Suppressor macrophage treated with lipopolysaccharide for 1 hour (primary cell): ENCODE measurements at places on chromosomes 11 and 22.

DNA sequence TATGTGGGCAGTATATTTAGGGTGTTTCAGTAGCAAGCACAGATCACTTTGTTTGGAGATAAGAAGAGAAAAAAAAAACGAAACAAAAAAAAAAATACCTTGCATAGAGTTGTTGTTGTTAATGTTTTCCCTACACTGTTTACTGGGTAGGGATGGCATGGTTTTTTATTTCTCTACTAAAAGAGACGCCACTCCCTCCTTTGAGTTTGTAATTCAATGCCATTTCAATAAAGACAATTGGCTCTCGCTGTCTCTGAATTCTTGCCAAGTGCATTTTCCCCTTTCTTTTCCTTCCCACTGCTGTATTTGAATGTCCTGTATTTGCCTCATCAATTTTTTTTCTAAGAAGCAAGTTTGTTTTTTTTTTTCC lies 213.9 kb upstream of the UBASH3B start:
- no peak for DNase-seq

- DNase-seq, result no peak
These were observed 24.0 kb downstream of the LMO1 start for GRCh38 chr11:8239536-8240228.

DNA sequence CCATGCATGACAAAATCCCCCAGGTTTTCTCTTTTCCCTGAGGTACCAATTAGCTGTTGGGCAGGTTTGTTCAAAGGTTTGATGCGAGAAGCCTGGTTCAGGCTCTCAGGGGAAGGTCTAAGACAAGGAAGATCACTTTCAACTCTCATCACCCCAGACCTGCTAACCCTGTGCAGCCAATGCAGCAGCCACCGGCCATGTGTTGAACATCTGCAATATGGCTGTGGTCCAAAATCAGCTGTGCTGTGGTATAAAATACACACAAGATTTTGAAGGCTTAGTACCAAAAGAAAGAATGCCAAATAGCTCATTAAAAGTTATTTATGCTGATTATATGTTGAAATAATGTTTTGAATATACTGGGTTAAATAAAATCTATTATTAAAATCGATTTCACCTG lies 58.5 kb downstream of the SMCO4 start:
- DNase-seq, result peak; percentile 3

DNA sequence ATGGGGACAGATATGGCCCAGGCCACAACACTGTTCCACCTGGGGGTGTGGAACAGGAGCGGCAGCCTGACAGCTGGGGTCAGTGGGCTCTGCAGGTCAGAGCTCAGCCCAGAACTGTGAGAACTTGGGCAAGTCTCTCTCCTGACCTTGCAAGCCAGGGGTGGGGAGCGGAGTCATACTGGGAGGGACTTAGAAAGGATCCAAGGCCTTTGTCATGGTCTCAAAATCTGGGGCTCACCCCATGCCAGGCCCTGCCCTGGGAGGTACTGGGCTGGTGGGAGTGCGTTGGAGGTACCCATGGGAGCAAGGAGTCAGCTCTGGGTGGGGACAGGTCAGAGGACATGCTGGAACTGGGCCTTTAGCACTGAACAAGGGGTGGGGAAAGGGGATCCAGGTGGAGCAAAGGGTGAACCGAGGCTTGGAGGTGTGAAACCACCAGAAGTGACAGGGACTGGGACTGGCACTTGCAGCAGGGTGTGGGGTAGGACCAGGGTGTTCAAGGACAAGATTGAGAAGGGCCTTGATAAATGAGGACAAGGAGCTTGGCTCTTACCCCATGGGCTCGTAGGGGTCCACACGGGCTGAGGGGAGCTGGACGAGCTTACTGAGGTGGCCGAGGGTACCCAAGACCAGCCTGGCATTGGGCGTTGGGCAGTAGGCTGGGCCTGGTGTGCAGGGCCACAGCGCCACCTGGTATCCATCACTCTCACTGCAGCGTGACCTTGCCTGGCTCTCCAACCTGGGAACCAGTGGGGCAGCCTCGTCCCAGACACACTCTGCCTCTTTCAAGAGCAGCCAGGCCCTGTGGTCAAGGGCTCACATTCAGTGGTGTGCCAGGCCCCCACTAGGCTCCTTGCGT lies 7.4 kb upstream of the PMM1 start:
- DNase-seq, result peak; percentile 46

DNA sequence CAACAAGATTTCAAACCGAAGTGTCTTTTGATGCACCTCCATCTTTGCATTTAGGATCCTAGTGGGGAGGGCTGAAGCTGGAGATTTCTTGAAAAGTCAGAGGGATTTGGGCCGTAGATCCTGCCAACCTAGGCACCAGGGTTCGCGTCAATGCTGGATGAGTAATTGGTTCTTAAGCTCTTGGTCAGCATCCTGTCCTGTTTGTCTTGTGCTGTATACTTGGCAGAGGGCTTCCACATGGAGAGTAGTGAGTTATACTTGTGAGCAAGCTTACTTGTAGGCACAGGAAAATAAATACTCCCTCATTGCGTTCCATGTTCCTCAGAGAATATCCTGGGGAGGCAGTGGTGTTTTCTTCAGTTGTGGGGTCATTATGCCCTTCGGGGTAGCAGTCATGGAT lies 12.6 kb downstream of the INSC start:
- DNase-seq, result no peak

DNA sequence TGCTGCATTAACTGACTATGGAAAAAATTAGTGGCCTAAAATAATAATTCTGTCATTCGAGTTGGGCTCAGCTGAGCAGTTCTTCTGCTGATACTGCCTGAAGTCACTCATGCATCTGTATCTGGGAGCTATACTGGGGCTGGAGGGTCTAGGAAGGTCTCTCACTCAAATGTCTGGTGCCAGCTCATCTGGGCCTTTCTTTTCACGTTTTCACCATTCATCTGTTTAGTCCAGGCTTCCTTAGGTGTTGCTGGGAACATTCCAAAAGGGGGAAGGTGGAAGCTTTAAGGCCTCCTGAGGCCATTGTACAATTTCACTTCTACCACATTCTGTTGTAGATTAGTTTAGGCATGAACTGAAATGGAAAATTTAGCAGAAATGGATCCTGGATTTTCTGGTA lies 28.0 kb downstream of the YAP1 start:
- DNase-seq, result no peak

DNA sequence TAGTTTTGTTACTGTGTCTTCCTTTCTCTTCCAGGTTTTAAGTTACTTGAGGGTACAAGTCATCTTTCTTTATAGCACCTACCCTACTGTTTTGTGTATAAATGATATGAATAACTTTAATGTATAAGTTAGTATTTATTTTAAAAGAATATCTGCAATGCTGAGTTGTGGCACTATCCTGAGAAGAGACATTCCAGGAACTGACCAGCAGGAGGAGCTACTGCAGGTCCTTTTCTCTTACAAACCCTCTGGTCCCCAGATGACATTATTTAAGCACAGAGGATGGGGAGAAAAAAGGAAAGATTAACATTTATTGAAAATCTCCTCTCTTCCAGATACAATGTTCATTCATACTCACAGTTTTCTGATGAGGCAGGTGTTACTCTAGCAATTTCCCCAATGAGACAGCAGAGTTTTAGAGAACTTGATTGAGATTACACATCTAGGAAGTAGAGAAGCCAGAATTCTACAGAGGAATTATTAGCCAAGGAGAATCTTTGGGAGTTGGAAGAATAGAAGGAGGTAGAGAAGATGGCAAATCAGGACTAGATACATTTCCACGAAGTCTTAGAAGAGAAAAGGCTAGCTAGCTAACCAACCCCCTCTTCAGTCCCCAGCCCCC lies 541.2 kb upstream of the API5 start:
- DNase-seq, result peak; percentile 36

GRCh38 chr22:43553451-43554258 lies 141.8 kb downstream of the MPPED1 start:
- DNase-seq, result no peak

- DNase-seq, result no peak
These were observed 45.1 kb upstream of the DEUP1 start for GRCh38 chr11:93285430-93285829.

DNA sequence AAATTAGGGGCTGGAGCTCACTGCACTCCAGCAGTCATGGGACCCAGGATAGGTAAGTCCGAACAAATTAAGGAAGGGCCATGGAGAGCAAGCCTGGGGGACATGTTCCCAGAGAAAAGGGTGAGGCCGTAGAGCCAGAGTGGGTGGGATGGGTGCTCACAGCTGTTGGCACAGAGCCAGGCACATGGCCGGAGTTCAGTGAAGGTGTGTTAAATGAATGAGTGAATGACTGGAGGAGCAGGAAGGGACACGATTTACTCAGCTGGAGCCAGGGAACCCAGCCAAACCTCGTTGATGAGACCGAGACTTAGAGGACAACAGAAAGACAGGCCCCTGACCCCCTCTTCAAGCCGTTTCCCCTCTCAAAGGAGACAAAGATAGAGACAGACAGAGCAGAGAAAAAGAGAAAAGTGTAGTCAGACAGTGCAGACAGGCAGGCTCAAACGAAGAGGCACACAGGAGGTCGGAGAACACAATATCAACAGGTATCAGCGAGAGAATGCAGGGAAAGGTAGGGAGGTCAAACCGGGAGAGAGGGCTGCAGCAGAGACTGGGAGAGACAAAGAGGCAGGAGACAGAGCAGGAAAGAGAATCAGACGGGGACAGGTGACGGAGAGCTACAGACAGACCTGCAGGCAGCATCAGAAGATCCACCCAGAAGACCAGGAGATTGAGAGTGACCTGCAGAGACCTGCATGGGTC lies 590 bp downstream of the SLCO2B1 start:
- no peak for DNase-seq

- no peak for DNase-seq
These were observed 59.0 kb downstream of the MYH9 start for GRCh38 chr22:36328635-36329253.

DNA sequence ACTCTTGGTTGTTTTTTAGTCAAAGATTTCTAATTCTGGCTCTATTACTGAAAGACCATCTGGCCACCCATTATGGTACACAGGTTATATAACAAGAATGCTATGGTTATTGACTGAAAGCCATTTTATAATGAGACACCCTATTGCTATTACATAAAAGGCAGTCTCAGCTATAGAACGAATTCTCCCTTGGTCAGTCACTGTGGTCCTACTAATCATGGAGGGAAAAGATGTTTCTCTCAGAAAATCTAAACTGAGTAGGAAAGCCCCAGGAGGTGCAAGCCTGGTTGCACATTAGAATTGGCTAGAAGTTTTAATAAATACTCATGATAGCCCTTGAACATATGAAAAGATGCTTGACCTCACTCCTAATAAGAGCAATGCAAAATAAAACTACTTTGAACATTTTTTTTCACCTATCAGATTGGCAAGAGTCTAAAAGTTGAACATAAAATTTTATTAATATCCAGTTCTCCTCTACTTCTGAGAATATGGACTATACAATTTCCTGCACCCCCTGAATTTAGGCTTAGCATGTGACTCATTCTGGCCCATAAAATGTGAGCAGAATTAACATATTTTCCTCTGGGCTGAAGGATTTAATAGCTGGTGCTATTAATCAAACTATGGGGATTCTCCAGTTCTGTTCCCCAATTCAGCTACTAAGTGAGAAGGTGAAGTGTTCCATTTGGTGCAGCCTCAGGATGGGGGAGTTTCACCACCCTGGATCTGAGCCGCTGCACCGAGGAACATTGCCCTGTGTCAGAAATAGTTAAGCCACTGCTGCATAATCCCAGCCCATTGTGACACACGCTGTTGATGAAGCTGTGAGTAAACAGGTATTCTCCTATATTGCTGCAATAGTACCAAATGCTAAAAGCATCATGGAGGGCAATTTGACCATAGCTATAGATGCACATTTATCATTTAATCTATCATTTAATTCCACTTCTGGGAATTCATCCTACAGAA lies 11.5 kb upstream of the CRKL start:
- DNase-seq, result no peak

DNA sequence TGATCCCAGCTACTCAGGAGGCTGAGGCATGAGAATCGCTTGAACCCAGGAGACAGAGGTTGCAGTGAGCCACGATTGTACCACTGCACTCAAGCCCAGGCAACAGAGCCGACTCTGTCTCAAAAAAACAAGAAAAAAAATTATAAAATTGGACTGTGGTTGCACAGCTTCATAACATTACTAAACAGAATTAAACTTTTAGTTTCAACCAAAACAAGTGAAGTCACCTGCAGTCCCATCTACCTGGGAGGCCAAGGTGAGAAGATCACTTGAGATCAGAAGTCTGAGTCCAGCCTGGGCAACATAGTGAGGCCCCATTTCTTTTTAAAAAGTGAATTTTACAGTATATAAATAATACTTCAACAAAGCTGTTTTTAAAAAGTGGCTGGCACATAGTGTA lies 47.8 kb upstream of the CD5 start:
- DNase-seq, result no peak

- DNase-seq, result no peak
These were observed 683 bp upstream of the FADS3 start for GRCh38 chr11:61892085-61892370.

- DNase-seq, result peak; percentile 77
These were observed 387.1 kb downstream of the SOX6 start for GRCh38 chr11:15969281-15969680.

DNA sequence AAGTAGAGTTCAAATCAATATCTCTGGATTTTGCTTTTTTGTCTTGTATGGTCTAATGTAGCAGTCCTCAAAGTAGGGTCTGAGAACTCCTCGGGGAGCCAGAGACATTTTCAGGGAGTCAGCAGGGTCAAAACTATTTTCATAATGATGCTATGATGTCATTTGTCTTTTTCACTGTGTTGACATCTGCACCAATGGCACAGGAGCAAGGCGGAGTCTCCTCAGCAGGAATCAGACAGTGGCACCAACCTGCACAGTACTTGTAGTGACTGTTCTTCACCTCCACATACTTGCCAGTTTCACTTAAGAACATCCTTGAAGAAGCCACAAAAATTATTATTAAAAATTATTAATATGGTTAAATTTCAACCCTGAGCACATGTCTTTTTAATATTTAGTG lies 14.9 kb upstream of the FXYD6 start:
- no peak for DNase-seq

DNA sequence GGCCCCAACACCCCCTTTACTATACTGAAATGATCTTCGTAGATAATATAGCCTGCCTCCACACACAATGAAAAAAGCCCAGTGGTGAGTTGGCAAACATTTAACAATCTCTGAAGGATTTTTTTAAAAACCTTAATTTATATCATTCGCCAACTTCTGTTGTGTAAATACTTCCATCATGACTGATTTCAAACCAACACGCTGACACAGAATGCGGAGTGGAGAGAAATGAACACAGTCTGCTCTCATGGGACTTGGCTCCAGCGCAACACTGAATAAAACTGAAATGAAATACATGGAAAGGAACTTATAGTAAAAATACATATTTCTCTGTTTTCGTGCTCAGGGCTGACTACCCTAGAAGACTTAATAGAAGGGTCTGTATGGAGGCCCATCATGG lies 61.3 kb upstream of the WNT11 start:
- DNase-seq, result no peak
